Stimulated activated CD8-positive, alpha-beta memory T cell treated with anti-CD3 and anti-CD28 coated beads, Interleukin-7, amount 100 ng/mL, for 48 hours (primary cell): ENCODE measurements at places on chromosomes 5 and 9.

GRCh38 chr5:52685566-52685965, 102.2 kb upstream of the ITGA1 start:
- DNase-seq, result no peak

DNA sequence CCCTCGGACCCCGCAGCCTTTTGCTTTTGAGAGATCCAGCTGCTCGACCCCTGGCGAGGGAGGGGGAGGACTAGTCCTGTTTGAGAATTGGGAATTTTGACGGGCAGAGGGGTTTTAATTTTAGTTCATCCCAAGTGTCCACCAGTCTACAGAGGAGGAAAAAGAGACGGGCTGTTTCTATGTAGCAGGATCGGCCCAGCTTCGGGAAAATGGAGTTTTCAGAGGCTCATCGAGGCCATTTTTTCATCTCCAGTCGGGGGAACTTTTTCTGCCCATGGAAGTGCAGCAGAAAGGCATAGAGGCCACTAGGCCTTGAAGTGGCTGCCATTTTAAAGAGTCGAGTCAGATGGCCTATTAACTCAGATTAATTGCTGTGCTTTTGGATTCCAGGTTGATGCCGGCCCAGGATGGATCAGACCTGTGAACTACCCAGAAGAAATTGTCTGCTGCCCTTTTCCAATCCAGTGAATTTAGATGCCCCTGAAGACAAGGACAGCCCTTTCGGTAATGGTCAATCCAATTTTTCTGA, 1.2 kb downstream of the NSD1 start:
- no peak for DNase-seq

DNA sequence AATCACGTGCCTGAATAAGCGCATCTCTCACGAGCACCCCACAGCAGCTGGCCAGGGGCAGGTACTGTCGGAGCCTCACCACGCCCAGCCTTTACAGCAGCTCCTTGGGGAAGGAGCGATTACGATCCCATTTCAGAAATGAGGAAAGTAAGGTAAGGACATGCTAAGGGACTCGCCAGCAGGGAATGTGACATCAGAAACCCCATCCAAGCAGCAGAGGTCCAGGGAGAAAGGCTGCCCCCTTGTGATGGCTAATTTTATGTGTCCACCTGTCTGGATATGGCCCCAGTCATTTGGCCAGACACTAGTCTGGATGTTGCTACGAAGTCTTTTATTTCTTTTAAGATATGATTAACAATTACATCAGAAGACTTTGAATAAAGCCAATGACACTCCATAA, 77.3 kb downstream of the UBE2QL1 start:
- DNase-seq, result no peak

DNA sequence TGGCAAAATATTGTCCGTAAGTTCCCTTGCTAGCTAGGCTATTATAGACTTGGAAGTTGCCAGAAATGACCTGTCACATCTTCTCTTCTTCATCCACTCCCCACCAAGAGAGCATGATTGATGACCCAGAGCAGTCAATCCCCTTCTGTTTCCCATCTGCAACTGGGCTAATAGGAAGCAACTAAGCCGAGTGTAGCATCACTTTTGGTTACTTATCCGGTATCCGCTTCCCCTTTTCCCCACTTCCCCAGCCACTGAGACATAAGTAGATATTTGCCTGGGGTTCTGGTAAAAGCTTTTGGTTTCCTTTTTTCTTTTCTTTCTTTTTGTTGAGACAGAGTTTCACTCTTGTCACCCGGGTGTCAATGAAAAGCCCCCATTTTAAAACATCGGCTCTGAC, 29.4 kb upstream of the LIFR start:
- no peak for DNase-seq

DNA sequence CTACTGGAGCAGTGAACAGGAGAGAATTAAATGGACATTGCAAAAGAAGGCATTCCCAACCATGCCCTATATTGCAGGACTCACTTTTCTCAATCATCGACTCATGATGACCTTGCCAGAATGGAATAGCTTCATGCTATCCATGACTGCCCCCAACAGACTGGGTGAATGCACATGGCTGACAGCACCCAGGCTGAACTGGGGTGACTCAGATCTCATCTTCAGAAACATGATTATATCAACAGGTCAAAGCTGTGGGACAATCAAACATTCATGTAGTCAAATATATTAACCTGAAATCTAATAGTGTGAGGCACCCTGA, 34.7 kb upstream of the MIER3 start:
- no peak for DNase-seq

DNA sequence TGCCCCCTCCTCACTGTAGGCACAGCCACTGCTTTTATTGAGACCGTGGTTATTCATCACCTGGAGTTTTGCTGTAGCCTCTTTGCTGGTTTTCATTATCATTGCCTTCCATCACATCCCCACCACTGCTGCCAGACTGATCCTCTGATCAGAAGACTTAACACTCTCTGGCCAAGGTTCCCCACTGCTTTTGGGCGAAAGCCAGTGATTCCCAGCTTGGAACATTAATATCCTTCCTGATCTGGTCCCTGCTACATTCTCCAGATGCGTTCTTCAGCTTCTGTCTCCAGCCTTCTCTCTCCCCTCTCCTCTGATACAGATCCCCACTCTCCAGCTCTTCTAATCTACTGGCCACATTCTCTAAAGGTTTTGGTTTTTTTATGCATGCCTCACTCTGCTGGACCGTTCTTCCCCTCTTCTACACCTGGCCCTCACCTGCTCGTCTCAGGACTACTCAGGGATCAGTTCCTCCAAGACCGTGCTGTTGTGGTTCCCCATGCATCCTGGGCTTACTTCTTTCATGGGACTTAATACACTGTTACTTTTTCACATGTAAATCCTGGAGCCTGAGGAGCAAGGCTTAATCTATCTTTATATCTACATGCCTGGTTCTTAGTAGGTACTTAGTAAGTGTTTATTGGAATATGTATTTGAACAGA, 115.0 kb downstream of the PRKACG start:
- no peak for DNase-seq

- no peak for DNase-seq
Measured at GRCh38 chr5:9451037-9451436, 94.8 kb downstream of the SEMA5A start.

DNA sequence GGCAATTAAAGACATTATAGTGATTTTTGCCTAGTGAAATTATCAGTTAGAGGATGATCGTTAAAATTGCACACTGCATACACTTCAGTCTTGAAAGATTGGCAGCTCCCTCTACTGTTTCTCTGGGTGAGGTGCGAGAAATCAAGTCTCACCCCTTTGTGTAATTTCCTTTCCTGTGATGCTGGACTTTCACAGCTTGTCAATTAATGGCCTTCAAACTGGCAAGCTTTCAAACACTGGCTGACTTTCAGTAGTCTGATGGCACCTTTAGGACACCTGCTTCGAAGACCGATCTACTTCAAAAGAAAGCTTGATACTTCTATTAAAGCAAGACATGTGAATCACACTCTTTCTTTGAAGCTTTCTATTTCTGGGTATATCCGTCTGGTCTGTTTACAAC, 706.7 kb upstream of the PTPRD start:
- DNase-seq, result no peak

GRCh38 chr5:132895719-132896305, 22.3 kb downstream of the LEAP2 start:
- no peak for DNase-seq

DNA sequence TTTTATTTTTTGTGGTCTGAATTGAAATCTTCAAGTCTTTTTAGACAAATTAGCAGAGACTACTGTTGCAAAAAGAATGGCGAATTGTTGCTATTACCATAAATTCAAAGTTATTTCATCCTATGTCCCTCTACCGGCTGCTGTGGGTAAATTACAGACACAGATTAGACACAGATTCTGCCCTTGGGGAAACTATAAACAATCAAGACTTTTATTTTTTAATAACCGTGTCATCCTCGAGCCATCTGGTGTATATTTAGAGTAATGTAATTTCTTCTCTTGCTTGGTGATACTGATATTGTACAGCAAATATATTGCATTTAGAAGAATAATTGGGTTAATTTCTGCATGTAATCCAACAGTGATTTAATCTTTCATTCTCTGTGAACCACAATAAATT, 228.0 kb upstream of the ADAMTSL1 start:
- DNase-seq, result no peak
